ENCODE measurements at places on chromosomes 6 and 20.

DNA sequence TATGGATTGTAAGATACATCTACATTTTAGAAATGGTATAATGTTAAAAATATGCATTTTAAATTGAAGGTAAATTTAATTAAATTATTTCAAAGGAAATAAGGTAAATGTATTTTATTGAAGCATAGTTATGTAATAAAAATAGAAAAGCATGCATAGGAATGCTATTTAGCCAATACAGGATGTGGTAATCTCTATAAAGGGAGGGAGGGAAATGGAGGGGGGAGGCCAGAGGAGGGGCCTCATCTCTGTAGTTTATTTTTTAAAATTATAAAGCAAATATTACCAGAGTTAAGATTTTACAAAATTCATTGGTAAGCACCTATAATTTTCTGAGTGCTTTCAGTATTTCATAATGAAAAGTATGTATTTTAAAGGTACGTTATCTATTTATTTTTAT lies 27.2 kb downstream of the SLC16A10 start:
- DNase-seq, result peak; percentile 13

DNA sequence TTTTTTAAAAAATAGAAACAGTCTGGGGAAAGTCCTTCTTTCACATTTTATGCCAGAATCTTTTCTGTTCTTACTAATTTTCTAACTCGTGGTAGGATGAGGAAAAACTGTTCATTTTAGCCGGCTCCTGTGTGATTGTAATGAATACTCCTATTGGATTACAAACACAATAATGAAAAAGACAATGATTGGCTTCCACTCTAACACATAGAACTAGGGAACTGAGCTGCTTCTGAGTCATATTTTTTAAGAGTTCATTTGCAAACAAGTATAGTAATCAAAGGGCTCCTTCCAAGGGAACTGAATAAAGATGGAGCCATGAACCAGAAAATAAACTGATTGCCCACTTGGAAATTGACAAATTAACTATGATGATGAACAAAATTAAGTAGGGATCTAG lies 265.3 kb upstream of the TCF21 start:
- no peak for DNase-seq

GRCh38 chr6:42446370-42446769 lies 5.4 kb downstream of the TRERF1 start:
- DNase-seq, result no peak

GRCh38 chr20:3071610-3072529 lies at the start of gene OXT:
Gene OXT, plus strand, starts transcription at chr20:3071620. Its CDS starts 36 bp downstream, at chr20:3071656.
- peak; percentile 47 for DNase-seq

GRCh38 chr6:34806738-34807453 lies 15.0 kb downstream of the BLTP3A start:
- DNase-seq, result peak; percentile 64

DNA sequence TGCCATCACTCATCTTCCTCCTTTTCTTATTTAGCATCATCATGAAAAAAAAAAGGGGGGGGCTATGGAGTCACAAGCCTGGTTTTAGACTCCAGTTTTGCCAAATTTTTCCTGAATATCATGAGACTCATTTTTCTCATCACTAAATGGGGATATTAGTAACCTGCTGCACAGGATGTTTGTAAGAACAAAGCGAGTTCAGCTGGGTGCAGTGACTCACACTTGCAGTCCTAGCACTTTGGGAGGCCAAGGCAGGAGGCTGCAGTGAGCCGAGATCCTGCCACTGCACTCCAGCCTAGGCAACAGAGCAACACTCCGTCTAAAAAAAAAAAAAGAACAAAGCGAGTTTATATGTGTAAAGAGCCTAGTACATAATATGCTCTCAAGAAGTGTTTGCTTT lies 82.8 kb downstream of the TFAP2A start:
- no peak for DNase-seq

DNA sequence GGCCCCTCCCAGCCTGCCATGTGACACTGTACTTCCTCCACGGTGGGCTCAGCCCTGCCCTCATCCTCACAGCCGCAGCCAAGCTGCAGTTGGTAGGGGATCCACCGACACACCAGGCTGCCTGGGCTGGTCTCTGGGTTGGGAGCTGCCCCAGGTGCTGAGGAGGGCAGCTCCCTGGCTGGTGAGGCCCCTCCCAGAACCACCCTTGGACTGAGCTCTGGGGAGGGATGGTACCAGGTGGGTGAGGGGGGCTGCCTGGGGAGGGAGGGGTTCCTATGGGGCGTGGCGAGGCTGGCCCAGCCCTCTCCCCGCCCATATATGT lies 185 bp upstream of the TNFRSF6B start:
- no peak for DNase-seq

DNA sequence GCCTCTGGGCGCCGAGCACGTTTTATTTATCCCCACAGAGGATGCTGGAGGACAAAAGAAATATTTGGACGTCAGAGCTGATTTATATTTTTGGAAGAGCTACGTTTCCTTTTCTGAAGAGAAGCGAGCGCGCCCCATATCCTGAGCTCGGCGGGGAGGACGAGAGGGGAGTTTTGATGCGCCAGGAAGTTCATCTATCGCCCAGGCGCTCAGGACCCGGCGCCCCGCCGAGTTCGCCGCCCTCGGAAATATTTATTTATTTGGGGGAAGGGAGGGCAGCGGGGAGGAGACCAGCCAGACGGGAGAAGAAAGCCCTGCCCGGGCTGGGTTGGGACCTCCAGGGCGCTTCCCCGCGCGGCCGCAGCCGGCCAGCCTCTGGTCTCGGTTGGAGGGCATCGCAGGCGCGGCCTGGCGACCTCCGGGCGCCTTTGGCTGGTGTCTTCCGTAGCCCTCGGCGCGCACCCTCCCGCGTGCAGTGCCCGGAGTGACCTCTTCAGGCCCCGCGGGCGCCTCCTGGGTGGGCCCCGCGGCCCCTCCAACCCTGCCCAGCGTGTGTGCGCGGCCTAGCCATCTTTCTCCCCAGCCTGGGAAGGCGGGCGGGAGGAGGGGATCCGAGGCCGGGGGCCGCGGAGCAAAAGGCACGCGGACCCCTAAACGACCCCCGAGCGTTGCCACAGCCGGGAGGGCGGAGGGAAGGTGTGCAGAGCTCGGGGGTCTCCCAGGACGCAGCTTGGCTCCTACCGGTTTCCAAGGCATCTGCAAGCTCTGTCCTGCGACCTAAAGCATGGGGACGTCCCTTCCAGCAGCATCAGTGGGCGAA lies 5.4 kb upstream of the FOXF2 start:
- DNase-seq, result no peak

DNA sequence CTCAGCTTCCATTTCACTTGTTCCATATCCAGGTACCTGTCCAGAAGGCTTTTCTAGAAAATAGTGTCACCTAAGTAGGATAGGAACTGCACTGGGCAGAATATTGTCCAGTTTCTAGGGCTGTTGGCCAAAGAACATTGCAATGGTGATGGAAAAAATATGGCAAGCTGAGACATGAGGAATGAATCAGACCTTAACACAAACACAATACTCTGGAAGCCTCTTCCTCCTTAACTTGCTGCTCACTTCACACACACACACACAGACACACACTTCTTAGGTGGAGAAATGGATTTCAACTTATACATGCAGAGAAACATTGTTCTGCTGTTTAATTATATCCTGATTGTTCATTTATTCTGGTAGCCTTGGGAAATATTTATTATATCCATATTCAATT lies 203.0 kb upstream of the RGS17 start:
- no peak for DNase-seq

DNA sequence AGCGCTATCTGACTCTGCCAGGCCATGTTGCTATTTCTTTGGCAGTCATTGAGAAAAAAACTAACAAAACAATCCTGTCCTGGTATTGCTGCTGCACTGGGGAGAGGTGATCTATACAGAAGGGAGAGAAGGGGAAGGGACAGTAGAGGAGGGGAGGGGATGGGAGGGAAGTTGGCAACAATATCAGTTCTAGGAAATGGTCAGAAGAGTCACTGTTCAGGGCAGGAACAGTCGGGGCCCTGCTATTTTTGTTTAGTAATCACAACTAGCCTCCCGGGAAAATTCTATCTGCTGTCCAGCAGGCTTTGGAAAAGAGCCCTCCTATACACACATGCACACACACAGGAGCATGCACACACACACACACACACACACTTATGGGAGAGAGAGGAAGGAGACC lies 142.3 kb upstream of the CARMIL1 start:
- DNase-seq, result no peak

DNA sequence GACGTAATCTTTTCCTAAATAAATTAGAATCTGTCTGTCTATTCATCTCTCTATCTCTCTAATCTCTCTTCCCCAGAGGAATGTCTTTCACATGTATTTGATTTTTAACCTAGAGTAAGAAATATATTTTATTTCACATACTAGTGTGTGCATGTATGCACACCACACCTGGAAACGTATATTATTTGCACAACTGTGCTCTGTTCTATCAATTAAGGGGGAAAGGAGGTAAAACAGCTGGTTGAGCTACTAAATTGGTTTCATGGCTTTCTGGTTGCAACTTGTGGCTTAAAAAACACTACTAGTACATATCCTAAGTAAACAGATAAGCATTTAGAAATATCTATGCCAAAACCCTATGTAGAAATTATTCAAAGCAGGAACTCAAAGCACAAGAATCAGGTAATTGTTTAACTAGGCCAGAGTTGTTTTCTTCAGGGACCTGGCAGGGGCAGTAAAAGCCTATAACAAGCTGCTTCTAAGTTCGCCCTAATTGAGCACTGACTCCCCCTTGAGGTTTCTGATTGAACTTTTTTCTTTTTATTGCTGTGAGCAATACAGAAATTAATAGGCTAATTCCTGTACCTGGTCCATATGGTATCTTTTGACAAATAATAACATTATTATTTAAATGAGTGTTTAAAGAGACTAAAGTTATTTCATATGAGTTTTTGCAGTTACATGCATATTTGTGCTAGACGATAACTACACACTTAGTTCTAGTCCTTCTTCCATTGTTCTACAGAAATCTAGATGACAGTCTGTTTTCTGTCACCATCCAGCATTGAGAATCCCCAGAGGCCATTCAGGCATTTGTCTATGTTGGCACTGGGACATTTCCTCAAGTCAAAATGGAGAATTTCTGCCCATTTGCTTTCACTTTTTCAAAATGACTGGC lies 88.6 kb downstream of the MCHR2 start:
- peak; percentile 60 for DNase-seq

- peak; percentile 62 for DNase-seq
Observed at GRCh38 chr20:32538526-32538939, 46.6 kb downstream of the NOL4L start.

GRCh38 chr6:139979021-139979725 lies 604.7 kb upstream of the CITED2 start:
- DNase-seq, result no peak

GRCh38 chr6:5619249-5619648 lies 357.9 kb downstream of the FARS2 start:
- no peak for DNase-seq

DNA sequence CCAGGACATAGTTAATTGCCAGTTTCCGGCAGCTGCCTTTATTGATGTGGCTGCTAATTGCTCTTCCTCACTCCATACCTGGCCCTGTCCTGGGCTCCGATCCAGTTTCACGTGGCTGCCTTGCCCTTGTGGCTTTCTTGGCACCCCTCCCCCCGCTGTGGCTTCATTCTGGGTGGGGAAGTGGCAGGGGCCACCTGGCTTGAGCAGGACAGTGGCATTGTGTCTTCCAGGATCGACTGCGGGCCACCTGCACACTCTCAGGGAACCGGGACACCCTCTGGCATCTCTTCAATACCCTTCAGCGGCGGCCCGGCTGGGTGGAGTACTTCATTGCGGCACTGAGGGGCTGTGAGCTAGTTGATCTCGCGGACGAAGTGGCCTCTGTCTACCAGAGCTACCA lies 10.8 kb downstream of the MAVS start:
- no peak for DNase-seq

GRCh38 chr6:148441454-148441911 lies 98.8 kb downstream of the SASH1 start:
- DNase-seq, result peak; percentile 77

Data from fibroblast of skin of back (primary cell).